ENCODE measurements at places on chromosomes 3 and 15.

- no peak for DNase-seq
Measured at GRCh38 chr3:90128391-90128790, 1021.0 kb downstream of the EPHA3 start.

DNA sequence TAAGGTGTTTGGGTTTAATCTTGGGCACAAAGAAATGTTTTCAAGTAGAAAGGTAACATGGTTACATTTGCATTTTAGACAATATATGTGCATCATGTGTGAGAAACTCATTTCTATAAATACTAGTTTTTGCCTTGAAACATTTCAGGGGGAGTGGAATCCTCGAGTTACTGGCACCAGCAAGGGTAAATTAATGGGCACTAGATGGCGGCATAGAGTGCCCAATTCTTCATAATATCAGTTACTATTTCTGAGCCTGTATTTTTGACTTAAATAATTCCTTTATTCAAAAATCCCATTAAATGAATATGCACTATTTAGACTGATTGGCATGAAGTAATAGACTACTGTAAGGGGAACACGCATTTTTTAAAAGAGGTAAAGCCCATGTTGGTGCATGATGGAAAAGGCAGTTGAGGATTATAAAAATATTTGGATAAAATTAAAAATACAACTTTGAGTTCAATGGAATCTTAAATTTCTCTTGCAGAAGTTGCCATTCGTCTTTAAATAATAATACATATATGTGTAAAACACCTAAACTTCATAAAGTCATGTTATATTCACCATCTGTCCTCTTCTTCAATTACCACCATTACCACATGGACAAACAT is 106.3 kb downstream of the ZBTB20 start:
- DNase-seq: no peak

GRCh38 chr15:74377831-74378766 is 10.7 kb upstream of the CYP11A1 start:
- no peak for DNase-seq

GRCh38 chr3:58164199-58164879 is 46.4 kb downstream of the DNASE1L3 start:
- no peak for DNase-seq

DNA sequence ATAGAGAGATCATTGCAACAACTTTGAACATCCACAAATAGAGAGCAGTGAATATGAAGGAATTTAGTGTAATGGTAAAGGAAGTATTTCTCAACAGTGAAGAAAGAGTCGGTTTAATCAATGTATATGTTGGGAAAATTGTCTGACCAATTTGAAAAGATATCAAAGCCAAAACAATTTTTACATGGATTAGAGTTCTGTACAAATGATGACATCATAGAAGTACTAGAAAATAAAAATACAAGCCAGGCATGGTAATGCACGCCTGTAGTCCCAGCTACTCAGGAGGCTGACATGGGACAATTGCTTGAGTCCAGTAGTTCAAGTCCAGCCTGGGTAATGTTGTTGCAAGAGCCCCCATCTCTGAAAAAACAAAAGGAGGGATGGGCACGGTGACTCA is 26.0 kb upstream of the TMEM42 start:
- DNase-seq: no peak

DNA sequence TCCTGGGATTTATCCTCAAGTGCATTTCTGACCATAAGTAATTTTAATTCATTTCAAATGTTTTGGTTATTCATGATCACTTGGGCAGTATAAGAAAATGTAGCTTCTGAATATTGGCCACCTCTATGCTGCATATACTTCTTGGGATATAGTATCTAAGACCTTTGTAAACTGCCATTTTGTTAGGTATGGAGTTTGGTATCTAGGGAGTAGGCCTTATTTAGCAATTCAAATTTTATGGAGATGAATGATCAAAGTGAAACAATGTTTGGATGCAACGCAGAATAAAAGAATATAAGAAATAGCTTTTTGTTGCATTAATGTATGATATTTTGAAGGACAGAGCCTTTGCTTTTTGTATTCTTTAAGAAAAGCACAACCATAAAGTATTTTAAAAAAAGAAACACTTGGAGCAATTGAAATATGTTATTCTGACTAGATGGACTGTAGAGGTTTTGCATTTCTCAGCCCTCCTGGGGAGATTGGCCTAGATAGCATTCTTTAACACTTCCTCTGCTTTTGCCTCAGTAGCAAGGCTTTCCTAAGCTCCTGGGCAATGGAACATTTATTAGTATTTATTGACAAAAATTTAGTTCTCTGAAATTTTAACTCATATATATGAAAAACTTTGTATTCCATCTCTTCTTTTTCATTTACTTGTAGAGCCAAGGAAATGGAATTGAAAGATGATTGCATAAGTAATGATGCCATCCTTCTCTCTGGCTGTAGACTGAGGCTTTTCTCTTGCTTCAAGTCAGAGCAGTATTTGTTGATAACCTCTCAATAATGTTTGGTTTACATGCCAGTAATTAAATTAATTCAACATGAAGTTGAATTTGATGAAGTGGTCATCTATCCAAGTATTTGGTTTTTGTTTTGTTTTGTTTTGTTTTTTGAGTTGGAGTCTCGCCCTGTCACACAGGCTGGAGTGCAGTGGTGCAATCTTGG is 61.8 kb upstream of the UTS2B start:
- no peak for DNase-seq

GRCh38 chr15:50418041-50418583 is 6.1 kb upstream of the USP8 start:
- no peak for DNase-seq

DNA sequence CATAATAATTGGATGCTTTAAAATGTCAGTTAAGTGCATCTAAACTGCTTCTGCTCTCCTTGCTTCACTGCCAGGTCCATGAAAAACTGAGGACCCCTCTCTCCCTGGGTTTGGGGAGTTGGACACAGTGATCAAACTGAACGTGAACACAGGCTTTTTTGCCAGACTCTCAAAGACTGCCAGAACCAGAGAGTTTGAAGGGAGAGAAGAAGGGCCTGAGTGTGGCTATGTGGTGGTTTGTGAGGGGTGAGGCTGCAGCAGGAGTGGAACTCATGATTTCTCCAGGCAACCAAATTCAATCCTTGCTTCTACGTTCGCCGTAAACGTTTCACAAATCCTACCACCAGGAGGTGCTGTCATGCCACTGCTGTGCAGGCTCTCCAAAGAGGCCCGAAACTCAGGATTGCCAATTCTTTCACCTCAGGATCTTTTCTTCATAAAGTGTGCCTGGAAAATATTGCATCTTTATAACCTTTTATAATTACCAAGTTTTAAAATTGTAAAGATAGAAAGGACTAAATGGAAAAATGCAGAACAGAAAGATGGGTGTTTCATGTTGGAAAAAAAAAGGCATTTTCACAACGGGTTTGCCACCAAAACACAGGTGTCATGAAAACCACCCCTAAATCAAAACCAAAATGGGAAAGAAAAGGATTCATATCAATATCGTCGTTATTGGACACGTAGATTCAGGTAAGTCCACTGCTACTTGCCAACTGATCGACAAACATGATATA is 19.7 kb downstream of the TM4SF4 start:
- no peak for DNase-seq

DNA sequence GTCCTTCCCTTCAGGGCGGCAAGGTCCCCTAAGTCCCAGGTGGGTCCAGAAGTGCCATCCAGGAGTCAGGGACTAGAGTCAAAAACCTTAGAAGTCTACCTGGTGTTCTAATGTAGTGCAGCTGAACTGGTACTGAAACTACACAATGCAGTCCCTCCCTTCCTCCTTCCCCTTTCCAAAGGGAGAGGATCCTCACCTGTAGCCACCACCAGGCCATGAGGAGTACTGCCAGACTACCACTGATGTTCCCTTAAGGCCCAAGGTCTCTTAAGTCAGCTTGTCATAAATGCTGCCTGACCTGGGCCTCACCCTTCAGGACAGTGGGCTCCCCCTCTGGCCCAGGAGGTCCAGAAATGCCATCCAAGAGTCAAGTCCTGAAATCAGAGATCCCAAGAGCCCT is 98.9 kb downstream of the ULK4 start:
- DNase-seq: no peak

GRCh38 chr3:30943206-30943605 is 48.7 kb upstream of the GADL1 start:
- DNase-seq: no peak

- DNase-seq: no peak
Measured at GRCh38 chr3:48584836-48585235, 10.3 kb downstream of the COL7A1 start.

DNA sequence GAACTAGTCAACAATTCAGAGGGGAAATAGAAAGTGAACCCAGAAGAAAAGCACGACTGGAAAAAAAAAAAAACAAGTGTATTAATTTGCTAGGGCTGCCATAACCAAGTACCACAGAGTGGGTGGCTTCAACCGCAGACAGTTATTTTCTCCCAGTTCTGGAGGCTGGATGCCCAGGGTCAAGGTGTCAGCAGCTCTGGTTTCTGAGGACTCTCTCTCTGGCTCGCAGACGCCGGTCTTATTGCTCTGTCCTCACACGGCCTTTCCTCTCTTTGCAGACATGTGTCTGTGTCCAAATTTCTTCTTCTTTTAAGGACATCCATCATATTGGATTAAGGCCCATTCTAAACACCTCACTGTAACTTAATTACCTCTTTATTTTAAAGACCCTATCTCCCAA is 291.8 kb downstream of the XXYLT1 start:
- DNase-seq: no peak

DNA sequence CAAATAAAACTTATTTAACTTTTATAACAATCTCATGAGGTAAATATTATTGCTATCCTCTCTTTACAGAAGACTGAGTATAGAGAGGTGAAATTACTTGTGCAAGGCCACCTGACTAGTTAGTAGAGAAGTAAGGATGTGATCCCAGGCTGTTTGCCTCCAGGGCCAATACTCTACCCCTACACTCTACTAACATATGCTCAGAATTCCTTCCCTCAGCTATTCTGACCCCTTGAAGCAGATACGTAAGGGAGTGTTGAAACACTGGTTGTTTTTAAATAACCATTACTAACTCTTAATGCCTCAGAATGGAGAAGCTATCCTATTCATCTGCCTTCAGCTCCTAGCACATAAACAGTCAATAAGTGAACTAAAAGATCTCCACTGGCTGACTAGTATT is 24.1 kb downstream of the CSTA start:
- no peak for DNase-seq

GRCh38 chr3:102057781-102058421 is 208.6 kb downstream of the NFKBIZ start:
- DNase-seq: peak; percentile 58

DNA sequence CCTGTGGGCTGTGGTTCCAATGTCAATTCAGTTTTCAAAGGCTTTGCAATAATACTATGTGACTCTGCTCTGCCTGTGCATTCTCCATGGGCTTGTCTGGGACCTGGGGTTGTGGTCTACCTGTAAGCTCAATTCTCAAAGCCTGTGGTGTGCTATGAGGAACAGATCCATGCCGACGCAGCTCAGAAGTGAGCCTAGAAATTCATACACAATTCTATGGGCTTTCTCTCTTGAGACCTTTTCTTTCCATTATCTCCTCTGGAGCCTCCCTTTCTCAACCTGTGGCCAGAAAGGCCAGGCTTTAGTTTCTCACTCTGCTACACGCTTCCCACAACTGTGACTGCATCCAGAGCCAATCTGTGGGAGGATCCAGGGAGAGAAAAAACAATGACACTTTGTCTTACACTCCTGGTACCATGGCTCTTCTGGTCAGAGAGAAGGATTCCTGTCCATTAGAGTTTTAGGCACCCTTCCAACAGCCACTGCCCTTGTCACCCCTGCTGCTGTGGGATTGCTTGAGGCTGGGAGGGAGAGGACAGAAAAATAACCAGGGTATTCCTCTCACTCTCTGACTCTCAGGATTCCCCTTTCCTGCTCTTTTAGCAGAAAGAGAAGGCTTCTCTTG is 34.1 kb upstream of the KLF13 start:
- DNase-seq: no peak

- no peak for DNase-seq
Measured at GRCh38 chr15:85642065-85642692, 152.5 kb downstream of the KLHL25 start.
